KBM-7 (cell line): ENCODE measurements at places on chromosomes 4 and X.

DNA sequence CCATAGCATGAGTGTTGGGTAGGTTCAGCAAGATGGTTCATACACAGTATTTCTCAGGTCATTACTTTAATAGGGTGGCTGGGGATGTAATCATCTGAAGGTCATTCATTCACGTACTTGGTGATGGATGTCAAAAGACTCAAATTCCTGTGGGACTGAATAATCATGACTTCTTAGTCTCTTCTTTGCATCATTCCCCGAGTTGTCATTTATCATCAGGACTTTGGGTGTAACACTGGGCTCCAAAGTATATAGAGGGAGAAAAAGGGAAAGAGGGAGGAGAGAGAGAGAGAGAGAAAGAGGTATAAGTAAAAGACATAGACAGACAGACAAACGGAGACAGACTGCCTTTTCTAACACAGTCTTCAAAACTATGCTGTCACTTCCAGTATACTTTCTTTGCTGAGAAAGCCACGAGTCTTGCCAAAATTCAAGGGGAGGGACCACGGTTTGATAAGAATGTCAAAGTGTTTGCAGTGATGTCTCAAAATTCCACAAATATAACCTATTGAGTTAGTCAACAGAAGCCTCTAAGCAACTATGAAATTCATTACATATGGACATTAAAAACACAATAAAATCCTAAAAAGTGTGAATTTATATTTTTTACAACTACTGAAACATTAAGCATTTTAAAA is 55.9 kb downstream of the UGT2A3 start:
- DNase-seq = no peak

DNA sequence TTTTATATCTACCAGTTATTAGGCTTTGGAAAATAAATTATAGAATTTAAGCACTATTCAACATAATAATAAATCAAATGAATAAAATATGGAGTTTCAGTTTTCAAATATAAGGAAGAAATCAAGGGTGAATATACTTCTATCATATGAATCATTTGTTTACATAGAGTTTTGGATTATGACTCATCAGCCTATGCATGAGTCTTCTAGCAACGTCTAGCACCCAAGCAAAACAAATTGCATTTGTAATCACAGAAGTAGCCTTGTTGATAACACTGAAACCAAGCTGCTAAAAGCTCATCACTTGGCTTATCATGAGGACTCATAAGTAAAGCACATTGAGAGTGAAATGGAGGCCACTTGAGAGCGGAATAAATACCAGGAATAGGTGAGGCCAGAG is 434.6 kb downstream of the PCDH11X start:
- DNase-seq = no peak

DNA sequence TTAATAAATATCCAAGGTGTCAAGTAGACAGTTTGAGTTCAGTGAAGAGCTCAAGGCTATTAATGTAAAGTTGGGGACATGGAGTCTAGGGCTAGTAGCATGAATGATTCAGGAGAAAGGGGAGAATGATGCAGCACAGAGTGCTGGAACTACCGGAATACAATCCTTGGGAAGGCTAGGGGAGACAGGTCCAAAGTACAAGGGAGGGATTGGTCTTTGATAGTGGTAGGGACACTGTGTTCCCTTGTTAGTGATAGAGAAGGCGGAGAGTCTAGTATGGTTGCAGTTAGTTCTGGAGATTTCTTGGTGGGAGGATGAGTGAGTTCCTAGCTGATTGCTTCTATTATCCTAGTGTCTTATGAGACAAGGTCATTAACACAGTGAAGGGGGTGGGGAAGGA is 8.7 kb downstream of the GCNA start:
- DNase-seq = no peak

GRCh38 chrX:76183289-76184049 is 10.6 kb downstream of the PBDC1 start:
- DNase-seq = no peak

DNA sequence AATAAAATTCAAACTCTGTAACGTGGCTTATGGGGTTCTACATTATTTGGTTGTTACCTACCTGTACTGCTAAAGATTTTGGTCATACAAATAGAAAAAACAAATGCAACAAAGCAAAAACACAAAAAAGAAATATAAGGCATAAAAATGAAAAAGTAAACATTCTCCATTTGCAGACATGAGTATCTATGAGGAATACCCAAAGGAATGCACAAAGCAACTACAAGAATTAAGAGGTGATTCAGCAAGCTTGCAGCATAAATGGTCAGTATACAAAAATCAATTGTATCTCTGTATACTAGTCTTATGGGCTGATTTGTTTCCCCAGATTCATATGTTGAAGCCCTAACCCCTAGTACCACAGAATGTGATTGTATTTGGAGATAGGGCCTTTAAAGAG is 3.6 kb upstream of the PDE5A start:
- DNase-seq = no peak

GRCh38 chr4:124018383-124019317 is 622.1 kb downstream of the SPRY1 start:
- DNase-seq = peak; percentile 86

- peak; percentile 40 for DNase-seq
Observed at GRCh38 chr4:16508968-16509367, 282.7 kb upstream of the TAPT1 start.

- peak; percentile 83 for DNase-seq
Observed at GRCh38 chrX:81195712-81196111, 6.0 kb downstream of the HMGN5 start.

DNA sequence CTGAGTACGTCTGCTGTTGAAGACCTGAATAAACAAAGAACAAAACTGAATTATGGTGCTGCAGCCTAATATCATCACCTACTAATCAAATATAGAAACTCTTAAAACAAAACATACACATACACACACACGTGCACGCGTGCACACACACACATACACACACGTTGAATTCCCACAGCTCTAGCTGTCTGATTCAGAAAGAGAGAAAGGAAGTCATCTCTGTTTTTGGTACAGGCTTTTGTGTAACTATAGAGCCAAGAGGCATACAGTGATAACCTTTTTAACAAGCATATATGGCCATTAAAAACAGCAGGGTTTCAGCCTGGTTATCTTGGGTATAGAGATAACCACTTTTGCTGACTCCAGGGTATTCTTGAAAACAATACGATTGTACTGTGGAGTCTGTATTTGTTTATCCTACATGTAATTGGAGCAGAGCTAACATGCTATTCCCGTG is 823.2 kb downstream of the CCSER1 start:
- no peak for DNase-seq

- no peak for DNase-seq
Observed at GRCh38 chr4:141501395-141501794, 135.0 kb upstream of the IL15 start.

DNA sequence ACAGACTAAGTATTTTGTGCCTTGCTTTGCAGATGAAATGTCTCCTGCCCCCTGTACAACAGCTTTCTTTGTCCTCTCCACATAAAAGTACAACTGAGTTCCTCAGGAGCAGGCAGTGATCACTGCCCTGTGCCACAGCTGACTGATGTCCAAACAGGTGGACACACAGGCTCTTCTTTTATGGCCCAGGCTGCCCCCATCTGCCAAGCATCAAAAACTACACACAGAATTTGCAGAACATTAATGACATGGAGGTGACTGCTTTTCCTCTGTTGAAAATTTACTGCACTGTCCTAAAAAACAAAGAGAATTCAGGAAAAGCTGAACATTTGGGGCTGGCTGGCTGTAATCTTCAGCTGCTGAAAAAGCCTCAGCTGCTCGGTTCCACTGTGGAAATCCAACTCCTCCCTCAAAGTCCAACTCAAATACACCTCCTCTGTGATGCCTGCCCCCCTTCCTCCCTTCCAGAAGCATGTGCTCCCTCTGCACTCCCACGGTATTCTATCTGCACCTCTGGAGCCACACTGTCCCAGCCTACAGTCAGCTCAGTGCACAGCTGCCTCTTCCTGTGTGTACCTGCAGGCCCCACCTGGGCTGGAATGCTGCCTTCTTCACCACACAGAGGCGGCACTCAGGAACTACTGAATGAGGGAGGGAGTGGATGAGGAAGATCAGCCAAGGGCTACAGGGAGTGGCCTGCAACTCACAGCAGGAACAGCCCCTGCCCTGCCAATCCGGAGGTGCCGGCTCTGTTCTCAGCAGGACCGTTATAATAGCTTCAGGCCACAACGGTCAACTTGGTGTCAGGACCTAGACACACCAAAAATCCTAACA is 10.3 kb downstream of the AFAP1 start:
- no peak for DNase-seq
